Dermis blood vessel endothelial cell (primary cell): ENCODE measurements at places on chromosomes 4 and X. TPM values are rescaled to one million over a fixed set of nuclear protein-coding genes. Genes with fewer than 3 reads are reported as not detected.

The ABCG2 gene
- total RNA-seq = 45.0 and 96.0 TPM in 2 replicates

The FAM47E gene
- 0.14 and 0.17 TPM in 2 replicates for total RNA-seq

The SH3D19 gene
- total RNA-seq = 50.2 and 67.3 TPM in 2 replicates

The EREG gene
- under 0.01 TPM in 2 replicates for total RNA-seq

The MAGEB18 gene
- total RNA-seq = not detected in 2 replicates

The ANOS1 gene
- 0.17 and 0.47 TPM in 2 replicates for total RNA-seq

The FHIP1A gene
- 0.17 and 0.33 TPM in 2 replicates for total RNA-seq

The SMARCA1 gene
- total RNA-seq = 33.5 and 48.0 TPM in 2 replicates

The TBC1D9 gene
- total RNA-seq = 76.6 and 83.4 TPM in 2 replicates

The ATP1B4 gene
- not detected in 2 replicates for total RNA-seq

The ODAPH gene
- not detected in 2 replicates for total RNA-seq

The PRRG3 gene
- total RNA-seq = not detected in 2 replicates
